ENCODE measurements at places on chromosomes 2 and 18.

DNA sequence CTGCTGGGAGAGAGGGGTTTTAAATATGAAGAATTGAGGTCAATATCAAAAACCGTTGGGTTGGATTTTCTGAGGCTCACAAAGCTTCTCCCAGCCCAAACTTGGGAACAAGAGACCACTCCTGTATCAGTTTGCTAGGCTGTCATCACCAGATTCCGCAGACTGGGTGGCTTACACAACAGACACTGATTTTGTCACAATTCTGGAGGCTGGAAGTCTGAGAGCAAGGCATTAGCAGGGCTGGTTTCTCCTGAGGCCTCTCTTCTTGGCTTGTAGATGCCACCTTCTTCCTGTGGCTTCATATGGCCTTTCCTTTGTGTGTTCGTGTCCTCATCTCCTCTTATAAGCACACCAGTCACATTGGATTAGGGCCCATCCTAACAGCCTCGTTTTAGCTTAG, 122.9 kb upstream of the COPS8 start:
- DNase-seq: no peak

- no peak for DNase-seq
These were observed 599.1 kb upstream of the FSHR start for GRCh38 chr2:49753344-49753985.

DNA sequence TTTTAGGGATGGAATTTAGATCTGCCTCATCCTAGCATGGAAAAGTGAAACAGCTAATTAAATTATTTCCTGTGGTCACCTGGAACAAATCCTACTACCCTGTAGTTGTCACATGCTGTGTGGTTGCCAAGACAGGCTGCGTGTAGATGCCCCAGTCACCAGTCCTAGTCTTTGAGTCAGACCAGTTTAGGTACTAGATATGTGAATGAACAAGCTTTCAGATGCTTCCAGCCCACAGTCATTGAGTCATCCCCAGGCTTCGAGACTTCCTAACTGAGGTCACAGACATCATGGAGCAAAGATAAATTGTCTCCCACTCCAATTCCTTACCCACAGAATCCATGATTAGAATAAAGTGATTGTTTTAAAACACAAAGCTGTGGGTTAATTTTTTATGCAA, 35.8 kb upstream of the GRB14 start:
- peak; percentile 81 for DNase-seq

GRCh38 chr2:100130595-100131391, 11.6 kb downstream of the AFF3 start:
- DNase-seq: no peak

DNA sequence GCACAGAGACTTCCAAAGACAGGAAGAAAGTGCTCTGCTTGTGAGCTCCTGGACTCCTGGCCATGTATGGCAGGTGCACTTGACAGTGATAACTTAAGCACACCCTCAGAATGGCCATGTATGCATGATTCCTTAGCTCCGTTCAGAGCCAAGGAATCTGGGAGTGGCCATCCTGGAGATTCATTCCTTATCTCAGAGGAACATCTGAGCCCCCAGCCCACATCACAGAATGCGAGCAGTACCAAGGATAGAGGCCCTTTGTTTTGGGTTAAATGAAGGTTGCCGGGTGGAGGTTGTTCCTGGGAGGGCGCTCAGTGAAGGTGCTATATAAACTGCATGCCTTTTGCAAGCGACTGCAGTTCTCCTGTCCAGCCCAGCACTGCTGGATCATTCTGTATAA, 26.9 kb downstream of the DIPK1C start:
- no peak for DNase-seq

DNA sequence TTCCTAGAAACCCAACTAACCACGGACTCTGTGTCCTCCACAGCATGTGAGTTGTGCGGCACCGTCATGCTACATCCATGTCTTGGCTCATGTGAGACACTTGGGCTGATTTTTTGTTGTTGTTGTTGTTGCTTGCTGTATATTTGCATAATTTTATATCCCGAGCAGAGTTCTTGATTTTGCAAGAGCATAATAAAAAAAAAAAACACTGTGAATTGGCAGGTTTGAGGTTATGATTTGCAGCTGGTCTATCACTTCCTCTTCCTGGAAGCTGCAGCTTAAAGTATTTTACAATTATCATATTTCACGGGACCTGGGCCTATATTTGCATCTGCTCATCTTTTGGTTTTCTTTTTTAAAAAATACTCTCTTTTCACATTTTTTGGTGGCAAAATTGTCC, 142.3 kb upstream of the NRP2 start:
- no peak for DNase-seq

DNA sequence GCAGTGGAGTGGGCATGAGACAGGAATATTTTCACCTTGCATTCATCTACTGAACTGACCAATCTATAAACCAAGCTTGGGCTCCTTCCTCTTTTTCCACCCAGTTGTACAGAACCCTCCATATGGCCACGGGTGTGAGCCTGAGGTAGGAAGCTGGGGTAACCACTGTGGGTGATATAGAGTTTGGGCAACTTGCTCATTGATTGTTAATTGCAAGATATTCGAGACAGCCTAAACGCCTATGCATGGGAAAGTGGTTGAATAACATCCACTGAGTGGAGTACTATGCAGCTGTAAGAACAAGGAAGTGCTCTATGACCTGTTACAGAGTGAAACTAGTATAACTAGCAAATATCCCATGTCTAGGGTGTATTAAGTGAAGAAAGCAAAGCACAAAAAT, 7.3 kb upstream of the VAPA start:
- no peak for DNase-seq

DNA sequence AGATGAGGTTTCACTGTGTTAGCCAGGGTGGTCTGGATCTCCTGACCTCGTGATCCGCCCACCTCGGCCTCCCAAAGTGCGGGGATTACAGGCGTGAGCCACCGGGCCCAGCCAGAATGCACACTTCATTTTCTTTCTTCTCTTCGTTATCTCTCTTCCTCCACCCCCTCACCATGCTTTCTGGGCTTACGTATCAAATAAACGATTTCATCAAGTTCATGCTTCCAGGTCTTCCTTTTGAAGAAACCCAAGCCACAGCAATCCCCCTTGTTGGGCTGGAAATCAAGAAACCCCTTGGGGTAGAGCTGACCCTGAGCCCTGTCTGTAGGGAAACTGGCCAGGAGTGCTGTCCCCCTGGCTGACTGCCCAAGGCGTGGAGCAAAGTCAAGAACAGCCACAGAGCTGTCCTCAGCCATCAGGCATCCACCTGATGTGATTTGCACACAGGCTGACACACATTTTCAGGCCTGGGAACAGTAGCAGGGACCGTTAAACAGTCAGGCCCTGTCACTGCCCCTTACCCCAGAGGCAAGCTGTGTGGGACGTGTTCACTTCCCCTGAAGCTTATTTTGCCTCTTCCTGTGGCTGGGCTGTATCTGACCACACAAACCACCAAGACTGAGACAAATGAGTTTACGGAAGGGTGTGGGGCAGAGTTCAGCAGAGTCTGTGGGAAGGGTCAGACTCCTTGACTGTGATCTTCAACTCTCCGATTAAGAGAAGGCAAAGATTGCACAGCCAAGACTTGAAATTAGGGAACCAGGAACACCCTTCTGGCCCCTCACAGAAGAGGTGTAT, 15.1 kb upstream of the NMUR1 start:
- DNase-seq: no peak

- DNase-seq: peak; percentile 92
These were observed 2.2 kb downstream of the MPP4 start for GRCh38 chr2:201696151-201696659.

- DNase-seq: no peak
These were observed 704.3 kb upstream of the FSHR start for GRCh38 chr2:49858657-49859056.

DNA sequence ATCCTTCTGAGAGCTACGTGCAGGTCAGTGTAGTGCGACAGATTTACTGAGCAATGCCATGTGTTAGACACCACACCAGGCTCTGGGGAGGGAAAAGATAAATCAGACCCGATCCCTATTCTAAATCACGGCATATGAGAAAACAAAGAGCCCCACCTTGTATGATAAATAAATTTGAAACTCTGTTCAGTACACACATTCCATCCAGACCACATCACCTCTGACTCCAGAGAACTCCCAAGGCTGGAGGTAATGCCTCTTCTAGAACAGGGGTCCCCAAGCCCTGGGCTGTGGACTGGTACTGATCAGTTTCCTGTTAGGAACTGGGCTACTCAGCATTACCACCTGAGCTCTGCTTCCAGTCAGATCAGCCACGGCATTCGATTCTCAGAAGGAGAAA, 77.3 kb downstream of the QPCT start:
- no peak for DNase-seq

DNA sequence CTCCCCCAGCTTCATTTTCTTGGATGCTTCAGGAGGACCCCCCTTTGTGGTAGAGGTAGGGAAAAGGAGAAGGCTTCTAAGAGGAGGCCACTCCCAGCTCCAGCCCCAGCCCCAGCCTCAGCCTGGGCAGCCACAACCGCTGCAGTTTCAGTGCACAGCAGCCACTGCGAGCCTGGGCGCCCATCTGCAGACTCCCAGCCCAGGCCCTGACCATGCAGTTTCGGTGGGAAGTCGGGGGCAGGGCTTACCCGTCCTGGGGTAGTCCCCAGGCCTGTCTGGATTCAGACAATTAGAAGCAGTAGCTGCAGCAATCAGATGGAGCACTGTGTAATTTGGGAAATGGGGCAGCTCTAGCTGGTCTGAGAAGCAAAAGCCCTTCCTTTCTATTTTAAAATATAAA, 28.6 kb downstream of the ITM2C start:
- no peak for DNase-seq
